ENCODE measurements at places on chromosomes 6 and 20. TPM values are rescaled to one million over a fixed set of nuclear protein-coding genes. Genes with fewer than 3 reads are reported as not detected.
A peak's percentile ranks its signal among the peaks of the same experiment; 100 is the strongest.

GCNT2 gene
- polyA plus RNA-seq = 17.0 TPM

PTPRK gene
- 85.6 TPM for polyA plus RNA-seq

LAMA2 gene
- 47.5 TPM for polyA plus RNA-seq

DNA sequence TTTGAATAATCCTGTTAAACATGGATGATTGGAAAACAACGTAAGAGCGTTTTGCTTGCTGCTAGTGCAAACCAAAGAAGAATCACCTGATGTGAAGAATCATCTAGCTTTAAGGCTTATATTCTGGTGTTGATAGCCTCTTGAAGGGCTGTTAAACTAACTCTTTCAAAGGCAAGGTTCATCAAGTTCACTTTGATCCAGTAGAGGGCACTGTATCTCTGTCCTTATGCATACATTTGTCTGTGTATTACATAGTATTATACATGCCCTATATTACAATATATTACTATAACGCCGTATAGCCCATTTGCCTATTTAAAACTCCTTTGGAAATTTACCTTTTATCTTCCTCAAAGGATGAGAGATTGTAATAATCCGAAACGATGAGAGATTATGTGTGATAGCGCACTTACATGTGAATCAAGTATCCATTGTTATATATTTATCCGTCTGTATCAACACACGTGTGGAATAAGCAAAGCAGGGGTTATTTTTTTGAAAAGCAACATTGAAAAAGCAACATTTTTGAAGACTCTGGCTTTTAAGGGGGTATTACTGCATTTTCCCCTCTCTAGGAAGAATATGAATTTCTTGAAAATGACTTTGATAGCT, 50.8 kb upstream of the NRN1 start:
- peak; percentile 17 for DNase-seq

- DNase-seq = no peak
Measured at GRCh38 chr6:34695729-34696188, 808 bp downstream of the ILRUN start.

GRCh38 chr6:77440206-77440976, 22.9 kb downstream of the HTR1B start:
- DNase-seq = no peak

DNA sequence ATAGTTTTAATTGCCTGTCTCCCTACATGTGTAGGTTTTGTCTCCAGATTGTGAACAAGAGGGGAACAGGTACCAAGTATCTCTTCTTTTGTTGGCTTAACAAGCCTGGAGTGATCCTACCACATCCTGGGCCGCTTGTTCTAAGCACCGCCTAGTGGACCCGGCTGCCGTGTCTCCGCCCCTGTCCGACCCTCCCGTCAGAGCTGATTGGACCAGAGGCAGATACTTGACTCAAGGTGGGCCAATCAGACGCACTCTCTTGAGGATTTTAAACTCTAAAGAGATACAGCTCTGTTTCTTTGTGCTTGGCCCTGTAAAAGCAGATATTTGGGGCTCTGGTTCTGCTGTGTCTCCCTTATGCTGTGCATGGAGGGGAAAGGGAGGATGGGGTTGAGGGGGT, 68.2 kb downstream of the PRDM1 start:
- DNase-seq = no peak

DNA sequence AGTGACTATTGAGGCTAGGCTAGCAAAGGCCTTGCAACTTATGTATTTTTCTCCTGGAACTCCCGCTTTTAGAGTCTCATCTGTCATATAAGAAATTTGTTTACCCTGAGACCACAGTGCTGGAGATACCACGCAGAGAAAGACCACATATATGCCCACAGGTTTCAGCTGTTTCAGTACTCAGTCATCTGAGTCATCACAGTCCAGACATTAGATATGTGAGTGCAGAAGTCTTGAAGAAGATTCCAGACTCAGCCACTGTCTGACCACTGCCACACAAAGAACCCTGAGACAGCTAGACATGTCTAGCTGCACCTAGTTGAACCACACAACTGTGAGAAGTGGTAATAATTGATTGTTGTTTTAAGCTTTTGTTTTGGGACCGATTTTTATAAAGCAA, 648.3 kb downstream of the EPM2A start:
- no peak for DNase-seq

DNA sequence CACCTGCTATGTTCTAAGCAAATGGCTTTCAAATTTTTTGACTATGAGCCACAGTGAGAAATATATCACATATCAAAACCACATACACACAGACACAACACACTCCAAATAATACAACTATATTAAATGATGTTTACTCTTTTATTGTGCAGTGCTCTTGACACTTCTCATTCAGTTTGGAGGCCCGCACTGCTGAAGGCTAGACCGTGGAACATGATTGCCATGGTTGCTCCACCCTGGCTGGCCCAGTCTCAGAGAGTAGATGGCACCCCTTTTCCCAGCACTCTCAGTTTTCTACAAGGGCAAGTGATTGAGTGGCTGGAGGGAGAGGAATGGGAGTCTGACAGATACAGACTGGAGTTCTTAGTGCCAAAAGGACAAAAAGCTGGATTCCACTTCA, 86.9 kb downstream of the SH3BGRL2 start:
- no peak for DNase-seq

- DNase-seq = no peak
Measured at GRCh38 chr6:168190014-168190405, 111.0 kb upstream of the FRMD1 start.

GRCh38 chr20:40990542-40991120, 38.0 kb upstream of the TOP1 start:
- peak; percentile 65 for DNase-seq

Measured in right lung (tissue), 10 donors.